ENCODE measurements at places on chromosomes 5 and 9. TPM values are rescaled to one million over a fixed set of nuclear protein-coding genes. Genes with fewer than 3 reads are reported as not detected.

DNA sequence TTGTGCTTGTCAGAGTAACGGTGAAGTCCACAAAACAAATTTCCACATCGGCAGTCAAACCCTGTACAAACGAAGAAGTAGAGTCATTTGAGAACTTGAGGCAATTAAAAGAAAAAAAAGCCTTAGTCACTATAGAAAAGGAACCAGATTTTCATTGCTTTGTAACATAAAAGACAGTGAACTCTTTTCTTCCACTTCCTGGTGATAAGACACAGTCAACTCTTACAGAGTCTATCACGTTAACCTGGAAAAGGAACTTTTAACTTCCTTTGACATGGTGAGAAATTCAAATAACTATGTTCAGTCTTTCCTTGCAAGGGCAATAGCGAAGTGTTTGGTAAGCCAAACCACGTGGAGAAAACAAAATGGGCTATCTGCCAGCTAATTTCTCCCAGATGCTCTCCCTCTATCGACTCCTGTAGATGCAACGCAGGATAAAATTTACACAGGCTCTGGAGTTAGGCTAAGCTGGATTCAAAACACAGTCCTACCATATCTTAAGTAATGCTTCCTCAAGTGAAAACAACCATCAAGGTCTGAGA lies 8.9 kb downstream of the ZFAND5 start:
- no peaks in the 10 kb centered on the region for H3K27me3 ChIP-seq
- H3K4me3 ChIP-seq: no peak overlapping the region

DNA sequence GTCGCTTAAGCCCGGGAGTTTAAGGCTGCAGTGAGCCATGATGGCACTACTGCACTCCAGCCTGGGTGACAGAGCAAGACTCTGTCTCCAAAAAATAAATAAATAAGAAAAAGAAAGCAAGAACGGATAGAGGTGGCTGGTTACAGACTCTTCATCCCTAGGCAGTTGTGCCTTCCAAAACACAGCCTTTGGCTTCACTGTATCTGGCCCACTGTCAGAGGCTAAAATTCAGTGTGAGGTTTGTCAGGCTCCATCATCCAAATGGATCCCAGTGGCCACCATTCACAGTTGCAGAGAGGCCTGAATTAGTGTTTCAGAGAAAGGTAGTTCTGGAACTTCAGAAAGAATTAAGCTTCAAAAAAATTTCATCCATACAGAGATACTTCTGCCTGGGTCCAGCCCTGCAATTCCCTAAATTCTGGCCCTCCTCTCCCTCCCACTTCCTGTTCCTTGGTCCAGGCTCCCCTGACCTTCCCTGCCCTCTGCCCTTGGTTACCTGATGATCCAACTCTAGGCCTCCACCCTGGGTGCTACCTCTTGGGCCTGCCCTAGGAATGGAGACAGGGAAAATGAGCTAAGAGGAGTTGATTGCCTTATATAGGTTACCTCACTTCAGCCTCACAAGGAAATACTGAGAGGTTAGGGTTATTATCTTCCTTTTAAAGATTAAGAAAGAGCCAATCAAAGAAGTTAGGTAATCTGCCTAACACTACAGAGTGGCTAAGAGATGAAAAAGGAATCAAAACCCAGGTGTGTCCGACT lies 97.2 kb upstream of the SLC44A1 start:
- no peak for DNase-seq
- H3K4me1 ChIP-seq: no peaks in the 10 kb centered on the region
- no peaks in the 10 kb centered on the region for H3K27me3 ChIP-seq
- H3K36me3 ChIP-seq: no peaks in the 10 kb centered on the region
- H3K27ac ChIP-seq: no peak overlapping the region
- no peak overlapping the region for H3K4me3 ChIP-seq

DNA sequence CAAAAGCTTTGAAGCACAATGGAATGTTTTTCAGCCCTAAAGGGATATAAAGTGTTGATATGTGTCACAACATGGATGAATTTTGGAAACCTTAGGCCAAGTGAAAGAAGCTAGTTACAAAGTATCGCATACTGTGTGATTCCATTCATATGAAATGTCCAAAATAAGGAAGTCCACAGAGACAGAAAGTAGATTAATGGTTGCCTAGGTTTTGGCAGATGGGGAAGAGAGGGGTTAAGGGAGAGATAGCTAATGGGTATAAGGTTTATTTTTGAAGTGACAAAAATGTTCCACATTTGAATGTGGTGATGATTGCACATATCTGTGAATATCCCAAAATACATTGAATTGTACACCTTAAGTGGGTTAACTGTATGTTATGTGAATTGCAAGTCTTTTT lies 57.5 kb upstream of the MCCC2 start:
- H3K27me3 ChIP-seq: no peaks in the 10 kb centered on the region
- peaks cover 34% of the 10 kb centered on the region for H3K36me3 ChIP-seq
- H3K4me1 ChIP-seq: no peaks in the 10 kb centered on the region
- no peak for DNase-seq

DNA sequence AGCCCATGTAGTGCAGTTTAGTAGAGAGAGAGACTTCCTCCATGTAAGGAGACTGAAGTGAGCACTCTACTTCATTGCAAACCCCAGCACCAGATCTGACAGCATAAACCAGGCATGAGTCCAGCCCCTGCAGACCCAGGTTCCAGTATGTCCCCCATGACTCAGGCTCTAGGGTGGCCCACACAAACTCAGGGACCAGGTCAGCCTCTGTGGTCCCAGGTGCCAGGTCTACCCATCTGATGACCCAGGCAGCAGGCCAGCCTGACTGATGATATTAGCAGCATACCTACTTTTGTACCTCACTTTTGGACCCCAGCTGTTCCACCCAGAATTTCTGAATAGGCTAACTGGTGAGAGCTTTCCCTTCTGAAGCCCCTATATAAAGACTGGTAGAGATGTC lies 647.8 kb downstream of the ANXA1 start:
- no peaks in the 10 kb centered on the region for H3K4me1 ChIP-seq
- DNase-seq: no peak
- H3K4me3 ChIP-seq: no peak overlapping the region
- H3K27ac ChIP-seq: no peak overlapping the region

DNA sequence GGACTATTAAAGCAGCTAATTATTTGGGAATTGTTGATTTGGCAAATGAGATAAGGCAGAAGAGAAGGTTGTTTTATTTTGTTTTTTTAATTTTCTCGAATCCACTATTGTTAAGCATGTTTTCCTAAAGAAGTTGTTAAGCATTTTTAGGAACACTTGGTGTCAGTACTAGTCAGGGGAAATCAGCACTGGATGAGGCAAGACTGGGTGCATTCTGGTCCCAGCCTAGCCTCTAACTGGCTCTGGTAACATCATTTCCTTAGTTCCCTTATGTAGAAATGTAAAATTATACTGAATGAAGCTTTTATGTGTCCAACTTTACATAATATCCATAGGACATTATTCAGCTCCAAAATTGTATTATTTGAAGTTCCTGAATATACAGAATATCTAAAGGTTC lies 196.1 kb downstream of the PCSK5 start:
- no peak overlapping the region for H3K27ac ChIP-seq
- peak; percentile 29 for DNase-seq
- H3K27me3 ChIP-seq: no peaks in the 10 kb centered on the region
- H3K4me3 ChIP-seq: no peak overlapping the region
- H3K4me1 ChIP-seq: peaks cover 14% of the 10 kb centered on the region

GRCh38 chr5:17748201-17748600 lies 113.9 kb downstream of the TAF11L14 start:
- no peaks in the 10 kb centered on the region for H3K4me1 ChIP-seq
- H3K4me3 ChIP-seq: no peak overlapping the region
- no peak for DNase-seq
- H3K36me3 ChIP-seq: no peaks in the 10 kb centered on the region
- no peaks in the 10 kb centered on the region for H3K27me3 ChIP-seq
- H3K27ac ChIP-seq: no peak overlapping the region

DNA sequence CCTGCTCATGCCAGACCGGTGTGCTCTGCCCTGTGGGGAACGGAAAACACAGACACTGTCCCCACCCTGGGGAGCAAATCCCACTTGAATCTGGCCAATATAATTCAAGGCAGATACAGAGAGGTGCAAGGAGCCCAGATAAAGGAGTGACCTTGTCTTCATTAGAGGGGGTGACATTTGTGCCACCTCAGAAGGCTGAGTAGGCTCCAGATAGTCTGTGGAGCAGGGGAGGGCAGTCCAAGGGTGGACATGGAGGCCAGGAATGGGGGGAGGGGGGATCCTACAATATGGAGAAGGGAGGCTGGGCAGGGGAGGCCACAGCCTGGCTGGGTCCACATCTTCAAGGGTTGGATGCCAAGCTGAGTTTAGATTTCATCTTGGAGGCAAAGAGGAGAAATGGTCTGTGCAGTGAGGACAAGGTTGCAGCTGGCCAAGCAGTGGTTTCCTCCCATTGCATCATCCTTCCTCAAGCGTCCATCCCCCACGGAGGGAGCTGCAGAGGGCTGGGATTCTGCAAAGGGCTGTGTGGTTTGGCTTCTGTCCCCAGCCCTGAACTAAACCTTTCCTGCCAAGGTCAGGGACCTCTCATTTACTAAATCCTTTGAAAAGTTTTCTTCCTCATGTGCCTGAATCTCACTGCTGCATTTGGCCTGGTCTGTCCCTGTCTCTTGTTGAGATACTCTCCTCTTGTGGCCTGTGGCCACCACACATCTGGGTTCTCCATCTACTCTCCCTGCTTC lies 60.1 kb downstream of the GALNT12 start:
- H3K4me1 ChIP-seq: no peaks in the 10 kb centered on the region
- H3K4me3 ChIP-seq: no peak overlapping the region
- no peaks in the 10 kb centered on the region for H3K27me3 ChIP-seq
- no peaks in the 10 kb centered on the region for H3K36me3 ChIP-seq
- H3K27ac ChIP-seq: no peak overlapping the region

DNA sequence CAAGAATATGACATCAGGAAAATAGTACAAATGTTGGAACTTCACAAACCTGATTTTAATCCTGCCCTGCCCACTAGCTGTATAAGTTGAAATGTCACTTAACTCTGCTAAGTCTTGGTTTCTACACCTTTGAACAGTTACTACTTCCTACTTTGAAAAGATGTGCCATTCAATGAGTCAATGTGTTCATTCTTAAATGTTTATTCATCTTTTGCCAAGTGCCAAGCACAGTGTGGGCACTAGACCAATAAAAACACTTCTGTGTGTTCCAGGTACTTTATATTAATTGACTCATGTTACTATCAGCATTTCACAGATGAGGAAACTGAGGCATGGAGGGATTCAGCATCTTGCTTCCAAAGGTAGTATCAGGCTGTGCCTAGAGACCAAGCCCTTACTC lies 12.8 kb downstream of the PDCL start:
- H3K27ac ChIP-seq: no peak overlapping the region
- H3K4me1 ChIP-seq: no peaks in the 10 kb centered on the region
- H3K4me3 ChIP-seq: no peak overlapping the region
- no peak for DNase-seq
- peaks cover 15% of the 10 kb centered on the region for H3K36me3 ChIP-seq

SAPCD2 gene
- total RNA-seq: 42.1 TPM

- DNase-seq: no peak
- H3K27ac ChIP-seq: no peak overlapping the region
- no peak overlapping the region for H3K4me3 ChIP-seq
- H3K27me3 ChIP-seq: no peaks in the 10 kb centered on the region
- peaks cover 6% of the 10 kb centered on the region for H3K4me1 ChIP-seq
Observed at GRCh38 chr5:59146729-59147128, 563.9 kb downstream of the RAB3C start.

DNA sequence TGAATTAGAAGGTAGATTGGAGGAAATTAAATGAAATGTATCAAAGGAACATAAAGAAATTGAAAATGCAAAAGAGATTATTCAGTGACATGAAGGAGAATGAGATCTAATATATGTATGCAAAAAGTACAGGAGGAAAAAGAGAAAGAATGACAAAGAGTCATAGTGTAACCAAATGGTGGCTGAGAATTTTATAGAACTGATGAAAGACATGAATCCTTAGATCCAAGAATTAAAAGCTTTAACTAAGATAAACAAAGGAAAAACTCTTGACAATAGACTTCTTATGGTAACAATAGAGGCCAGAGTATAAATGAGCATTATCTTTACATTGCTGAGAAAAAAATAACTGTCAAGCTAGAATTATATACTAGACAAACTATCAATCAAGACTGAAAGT lies 505.4 kb upstream of the CD180 start:
- no peak for DNase-seq
- no peak overlapping the region for H3K4me3 ChIP-seq
- no peaks in the 10 kb centered on the region for H3K4me1 ChIP-seq
- no peaks in the 10 kb centered on the region for H3K36me3 ChIP-seq
- no peaks in the 10 kb centered on the region for H3K27me3 ChIP-seq

DNA sequence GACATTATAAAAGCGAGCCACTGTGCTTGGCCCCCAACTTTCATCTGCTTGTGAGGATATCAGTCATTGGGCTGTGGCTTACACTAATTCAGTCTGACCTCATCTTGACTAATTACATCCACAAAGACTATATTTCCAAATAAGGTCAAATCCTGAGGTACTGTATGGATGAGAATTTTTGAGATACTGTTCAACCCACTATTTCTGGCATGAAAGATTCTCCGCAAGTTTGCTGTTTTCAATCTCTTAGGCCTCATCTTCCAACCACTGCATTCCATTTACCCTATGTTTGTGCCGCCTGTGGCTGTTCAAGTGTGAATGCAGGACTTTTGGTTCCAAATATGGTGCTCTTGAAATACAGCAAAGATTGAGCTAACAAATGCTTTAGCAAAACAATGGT lies 400.9 kb upstream of the SGCD start:
- no peaks in the 10 kb centered on the region for H3K36me3 ChIP-seq
- H3K27ac ChIP-seq: no peak overlapping the region
- H3K27me3 ChIP-seq: no peaks in the 10 kb centered on the region
- H3K4me1 ChIP-seq: no peaks in the 10 kb centered on the region
- H3K4me3 ChIP-seq: no peak overlapping the region

ANKRD55 gene
- total RNA-seq: not detected

GRCh38 chr5:67858471-67859031 lies 357.0 kb upstream of the PIK3R1 start:
- H3K4me1 ChIP-seq: no peaks in the 10 kb centered on the region
- H3K27me3 ChIP-seq: no peaks in the 10 kb centered on the region
- H3K4me3 ChIP-seq: no peak overlapping the region
- no peak overlapping the region for H3K27ac ChIP-seq
- DNase-seq: no peak

DNA sequence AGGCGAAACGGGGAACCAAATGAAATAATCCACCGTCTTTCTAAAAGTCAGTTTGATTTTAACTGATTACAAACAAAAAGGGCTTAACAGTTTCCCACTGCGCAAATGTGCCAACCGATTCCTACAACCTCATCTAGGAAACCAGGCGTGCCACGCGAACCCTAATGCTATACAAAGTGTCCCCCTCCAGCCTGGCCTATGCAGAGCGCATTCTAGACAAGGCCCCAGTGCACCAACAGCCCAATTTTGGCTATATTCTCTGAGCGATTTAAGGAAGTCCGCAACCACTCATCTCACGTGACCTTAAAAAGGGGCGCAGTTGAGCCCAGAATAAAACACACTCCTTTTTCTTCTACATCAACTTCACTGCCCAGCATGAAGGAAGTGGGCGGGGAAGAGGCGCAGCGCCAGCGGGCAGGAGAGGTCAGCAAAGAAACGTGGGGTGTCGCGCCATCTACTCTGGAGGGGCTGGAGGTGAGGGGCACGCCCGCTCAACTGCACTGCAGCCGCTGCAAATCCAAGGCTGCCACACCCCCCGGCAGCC lies 779 bp downstream of the FAM13B start:
- no peaks in the 10 kb centered on the region for H3K36me3 ChIP-seq
- DNase-seq: peak; percentile 68
- no peaks in the 10 kb centered on the region for H3K27me3 ChIP-seq
- peak overlapping the region; percentile 100 for H3K27ac ChIP-seq
- peaks cover 12% of the 10 kb centered on the region for H3K4me1 ChIP-seq

Measured in cardiac muscle cell (in vitro differentiated cells and primary cell).